Fibroblast of skin of back (primary cell): ENCODE measurements at places on chromosomes 1 and 21.

GRCh38 chr1:101371259-101371658, 134.4 kb downstream of the S1PR1 start:
- peak; percentile 51 for DNase-seq

DNA sequence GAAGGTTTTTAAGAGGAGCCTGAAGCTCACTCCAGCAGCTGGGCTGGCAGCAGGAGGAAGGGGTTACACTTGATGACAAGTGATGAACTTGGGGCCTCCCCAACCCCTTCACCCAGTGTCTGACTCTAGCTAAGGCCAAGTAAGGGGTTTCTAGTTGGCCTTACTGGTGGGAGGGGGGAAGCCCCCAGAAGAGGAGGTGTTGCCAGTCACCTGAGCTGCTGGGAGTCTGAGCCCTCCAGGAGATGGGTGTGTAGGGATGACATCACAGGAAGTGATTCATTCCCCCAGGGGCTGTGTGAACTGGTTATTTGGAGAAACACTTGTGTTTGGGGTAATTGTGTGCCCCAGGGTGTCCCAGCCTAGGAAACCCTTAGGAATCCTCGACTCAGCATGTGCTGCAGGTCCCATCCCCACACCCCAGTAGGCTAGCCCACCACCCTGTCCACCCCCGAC, 3.1 kb downstream of the PADI1 start:
- DNase-seq: peak; percentile 87

DNA sequence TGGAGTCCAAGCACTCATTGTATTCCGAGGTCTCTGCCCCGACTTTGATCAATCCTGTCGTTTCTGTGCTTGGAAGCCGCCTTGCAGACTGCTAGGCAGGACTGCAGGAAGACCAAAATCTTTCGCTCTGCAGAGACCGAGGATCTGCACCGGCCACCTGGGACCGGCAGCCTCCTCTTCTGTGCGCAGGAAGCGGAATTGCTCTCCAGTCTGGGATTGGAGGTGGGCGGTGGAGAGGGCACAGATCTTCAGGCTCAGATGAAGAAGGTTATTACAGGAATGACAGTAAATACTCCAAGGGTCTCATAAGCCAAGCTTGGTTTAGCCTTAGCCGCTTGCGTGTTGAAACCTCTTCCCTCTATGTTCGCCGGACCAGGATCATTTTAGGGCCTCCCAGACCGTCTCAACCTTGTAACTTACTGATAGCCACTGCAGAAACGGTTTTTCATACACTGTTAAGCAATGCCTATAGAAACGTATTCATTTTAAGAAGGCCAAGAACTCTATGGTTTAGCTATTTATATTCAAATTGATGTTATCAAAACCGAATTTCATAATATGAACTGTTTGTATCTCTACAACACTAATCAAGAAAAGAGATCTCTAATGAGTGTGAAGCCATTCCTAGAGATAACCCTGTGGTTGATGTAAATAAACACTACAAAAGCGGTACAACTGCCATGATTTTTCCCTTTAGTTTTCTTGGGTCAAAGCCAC, 1.1 kb downstream of the MIA3 start:
- peak; percentile 26 for DNase-seq

- DNase-seq: peak; percentile 39
Observed at GRCh38 chr21:14403681-14404318, 20.9 kb upstream of the HSPA13 start.

- peak; percentile 74 for DNase-seq
Observed at GRCh38 chr1:33710967-33711366, 152.9 kb upstream of the HMGB4 start.

DNA sequence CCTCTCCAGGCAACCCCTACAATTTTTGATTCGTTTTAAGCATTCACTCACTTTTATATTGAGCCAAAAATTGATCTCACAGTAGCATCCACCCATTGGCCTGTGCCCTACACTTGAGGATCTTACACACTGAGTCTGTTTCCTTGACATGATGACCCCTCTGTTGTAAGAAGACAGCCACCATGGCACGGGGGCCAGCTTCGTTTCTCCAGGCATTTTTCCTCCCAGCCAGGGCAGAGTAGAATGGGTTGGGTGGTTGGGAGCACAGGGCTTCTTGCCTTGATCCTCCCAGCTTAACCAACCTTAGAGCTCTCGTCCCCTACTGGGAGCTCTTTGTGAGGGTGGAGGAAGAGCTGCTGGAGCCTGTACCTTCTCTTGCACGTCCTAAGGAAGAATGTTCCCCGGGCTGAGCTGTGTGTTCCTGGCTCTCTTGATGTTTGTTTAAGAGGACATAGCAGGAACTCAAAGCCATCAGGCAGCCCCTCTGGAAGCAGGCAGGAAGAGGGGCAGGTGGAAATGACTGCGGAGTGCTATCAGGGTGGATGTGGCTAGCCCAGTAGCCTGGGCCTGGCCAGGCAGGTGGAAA, 213.2 kb upstream of the TMEM51 start:
- no peak for DNase-seq

- no peak for DNase-seq
Observed at GRCh38 chr21:41387042-41387819, 25.4 kb downstream of the MX2 start.

GRCh38 chr1:240091614-240092300, at the start of gene FMN2:
Gene FMN2 (plus strand): TSS chr1:240091883. CDS start chr1:240092110, 227 bp downstream.
- peak; percentile 76 for DNase-seq

DNA sequence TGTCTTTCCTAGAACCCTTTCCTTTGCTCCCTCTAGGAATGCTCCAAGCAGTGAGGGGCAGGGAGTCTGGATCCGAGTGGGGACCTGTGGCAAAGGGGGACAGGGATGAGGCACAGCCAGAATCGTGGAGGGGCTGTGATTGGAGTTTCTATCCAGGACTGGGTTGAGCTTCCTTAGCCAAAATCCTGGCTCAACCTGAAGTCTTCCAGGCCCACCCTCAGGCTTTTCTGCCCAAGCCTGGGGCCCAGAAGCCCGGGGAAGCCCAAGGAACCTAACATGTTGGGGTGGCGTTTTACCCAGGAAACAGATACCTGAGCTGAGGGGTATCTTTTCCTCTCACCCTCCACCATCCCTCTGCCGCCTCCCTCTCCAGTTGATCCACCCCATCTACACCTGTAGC, 5.4 kb downstream of the MYOG start:
- no peak for DNase-seq

GRCh38 chr1:100780814-100781213, 61.3 kb downstream of the VCAM1 start:
- no peak for DNase-seq

DNA sequence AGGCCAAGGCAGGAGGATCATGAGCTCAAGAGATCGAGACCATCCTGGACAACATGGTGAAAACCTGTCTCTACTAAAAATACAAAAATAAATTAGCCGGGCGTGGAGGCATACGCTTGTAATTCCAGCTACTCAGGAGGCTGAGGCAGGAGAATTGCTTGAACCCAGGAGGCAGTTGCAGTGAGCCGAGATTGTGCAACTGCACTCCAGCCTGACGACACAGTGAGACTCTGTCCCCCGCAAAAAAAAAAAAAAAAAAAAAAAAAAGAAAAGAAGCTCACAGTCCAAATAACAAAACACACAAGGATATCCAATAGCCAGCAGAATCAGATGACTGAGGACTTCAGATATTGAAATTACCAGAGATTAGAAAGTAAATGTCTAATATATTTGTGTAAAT, 11.8 kb downstream of the AHCTF1 start:
- DNase-seq: no peak
